Neural crest cell (in vitro differentiated cells): ENCODE measurements at places on chromosomes 6 and 20.

GRCh38 chr20:35953387-35954199, 709 bp downstream of the SCAND1 start:
- peak; percentile 32 for DNase-seq

DNA sequence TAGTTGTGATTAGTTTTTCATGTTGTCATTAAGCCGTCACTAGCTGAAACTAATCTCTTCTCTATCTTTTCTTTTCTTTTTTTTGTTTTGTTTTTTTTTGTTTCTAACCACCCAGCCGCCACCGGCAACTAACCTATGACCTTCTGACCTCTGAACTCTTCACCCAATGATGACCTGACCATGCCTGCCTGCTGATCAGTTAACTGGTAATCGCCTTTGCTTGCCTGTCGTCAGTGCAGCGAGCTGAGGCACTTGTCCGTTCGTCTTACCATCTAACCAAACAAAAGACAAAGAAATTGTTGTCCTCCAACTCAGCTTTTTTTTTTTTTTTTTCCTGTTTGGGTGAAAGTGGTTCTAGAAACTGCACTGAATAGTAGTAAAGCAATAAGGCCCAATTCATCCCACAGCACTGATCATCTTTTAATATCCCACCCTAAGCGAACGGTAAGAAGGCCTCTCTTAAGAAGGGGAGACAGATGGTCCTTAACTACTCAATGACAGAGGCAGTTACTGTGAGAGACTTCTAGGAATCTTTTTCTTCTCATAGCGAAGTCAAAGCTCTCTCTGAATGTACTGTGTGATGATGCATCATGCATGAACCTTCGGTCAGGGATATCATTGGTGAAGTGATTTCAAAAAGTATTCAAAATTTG, 156.2 kb downstream of the QKI start:
- peak; percentile 36 for DNase-seq

- no peak for DNase-seq
These were observed 100.2 kb downstream of the CEBPB start for GRCh38 chr20:50290808-50291207.

GRCh38 chr20:46539113-46539512, 11.3 kb downstream of the OCSTAMP start:
- DNase-seq, result no peak

DNA sequence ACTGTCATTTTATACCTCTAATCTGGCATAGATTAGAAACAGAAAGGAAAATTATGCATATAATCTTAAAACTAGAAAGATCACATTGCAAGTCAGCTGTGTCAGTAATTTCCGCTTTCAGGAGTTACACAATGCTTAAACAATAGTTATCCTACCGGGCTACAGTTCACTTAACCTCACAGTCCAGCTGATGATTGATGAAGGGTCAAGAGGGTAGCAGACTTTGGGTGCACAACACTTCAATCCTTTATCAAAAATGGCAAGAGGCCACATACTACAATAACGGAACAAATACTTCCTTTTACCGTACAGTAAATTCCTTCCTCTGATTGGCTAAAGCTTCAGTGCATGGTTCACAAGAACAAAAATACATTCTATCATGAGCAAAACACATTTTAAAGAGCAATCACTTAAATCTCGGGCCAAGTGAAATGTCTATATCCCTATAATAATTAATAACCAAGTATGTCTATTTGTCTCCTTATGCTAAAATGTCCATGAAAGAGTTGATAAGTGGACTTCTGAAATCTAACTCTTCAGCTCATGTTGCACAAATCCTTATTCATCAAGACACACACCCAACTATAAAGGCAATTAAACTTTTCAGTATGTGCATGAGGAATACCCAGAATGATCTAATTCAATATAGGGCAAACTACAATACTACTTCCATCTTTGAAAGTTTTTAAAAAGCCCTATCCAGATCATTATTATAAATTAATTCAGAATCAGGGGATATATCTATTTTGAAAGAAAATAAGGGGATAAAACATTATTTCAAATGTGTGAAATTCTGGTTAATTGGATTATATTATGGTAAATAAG, 76.8 kb downstream of the HIVEP2 start:
- no peak for DNase-seq

DNA sequence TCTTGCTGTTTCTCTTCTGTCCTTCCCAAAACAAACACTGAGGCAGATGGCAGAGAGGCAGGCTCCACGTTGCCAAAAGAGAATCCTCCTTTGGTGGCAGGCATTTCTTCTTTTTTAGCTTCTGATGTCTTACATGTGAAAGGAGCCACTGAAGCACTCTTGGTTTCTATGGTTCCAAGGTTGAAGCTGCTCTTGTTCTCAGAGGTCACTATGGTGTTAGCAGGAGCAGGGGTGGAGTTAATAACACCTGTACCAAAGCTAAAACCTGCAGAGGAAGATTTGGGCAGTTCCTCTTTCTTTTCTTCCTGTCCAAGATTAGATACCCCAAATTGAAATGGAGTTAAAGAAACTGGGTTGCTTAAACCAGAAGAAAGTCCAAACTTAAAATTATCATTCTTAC, 28.8 kb downstream of the FAM8A1 start:
- DNase-seq, result no peak

GRCh38 chr6:163701762-163702161, 287.2 kb downstream of the QKI start:
- no peak for DNase-seq

DNA sequence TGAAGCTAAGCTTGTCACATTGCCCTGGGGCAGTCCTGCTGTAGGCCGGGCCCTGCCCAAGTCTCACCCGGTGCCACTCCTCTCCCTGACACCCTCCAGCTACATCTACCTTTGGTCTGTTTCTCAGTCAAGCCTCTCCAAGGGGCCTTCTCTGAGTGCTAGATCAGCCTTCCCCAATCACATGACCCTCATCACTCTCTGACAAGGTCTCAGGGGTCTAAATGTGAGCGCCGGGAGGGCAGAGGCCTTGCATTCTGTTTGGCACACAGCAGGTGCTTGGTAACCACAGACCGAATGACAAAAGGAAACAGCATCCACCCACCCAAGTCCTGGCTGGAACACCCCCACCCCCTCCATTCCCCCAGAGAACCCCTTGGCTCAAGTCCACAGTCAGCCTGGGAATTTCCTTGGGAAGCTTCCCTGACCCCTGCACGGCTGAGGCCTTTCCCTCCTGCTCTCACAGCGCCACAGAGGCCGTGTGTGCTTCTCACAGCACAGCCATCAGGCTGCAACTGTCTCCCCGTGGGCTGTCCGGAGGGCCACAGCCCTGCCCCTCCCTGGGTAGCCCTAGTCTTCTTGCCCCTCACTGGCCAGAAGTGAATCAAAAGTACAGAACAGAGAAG, 32.9 kb downstream of the PKIG start:
- no peak for DNase-seq

- DNase-seq, result no peak
These were observed 3.3 kb upstream of the RSPO3 start for GRCh38 chr6:127115084-127115655.

GRCh38 chr20:37369846-37370245, 23.9 kb downstream of the SRC start:
- no peak for DNase-seq

DNA sequence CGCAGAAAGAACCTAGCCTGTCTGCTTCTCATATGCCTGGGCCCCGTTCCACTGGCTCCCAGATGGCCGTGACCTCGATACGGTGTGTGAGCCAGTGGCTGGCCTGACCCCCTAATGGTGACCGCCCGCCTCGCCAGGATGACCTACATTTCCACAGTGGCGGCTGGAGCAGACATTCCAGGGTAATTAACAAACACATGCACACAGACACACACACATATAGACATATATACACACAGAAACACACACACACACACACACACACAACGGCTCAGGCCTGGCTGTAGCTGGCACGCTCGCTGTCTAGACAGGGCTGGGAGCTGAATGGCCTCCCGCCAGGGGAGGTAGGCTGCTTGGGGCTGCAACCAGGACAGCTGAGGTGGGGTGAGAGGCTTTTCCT, 227.1 kb downstream of the ANKRD60 start:
- DNase-seq, result no peak

DNA sequence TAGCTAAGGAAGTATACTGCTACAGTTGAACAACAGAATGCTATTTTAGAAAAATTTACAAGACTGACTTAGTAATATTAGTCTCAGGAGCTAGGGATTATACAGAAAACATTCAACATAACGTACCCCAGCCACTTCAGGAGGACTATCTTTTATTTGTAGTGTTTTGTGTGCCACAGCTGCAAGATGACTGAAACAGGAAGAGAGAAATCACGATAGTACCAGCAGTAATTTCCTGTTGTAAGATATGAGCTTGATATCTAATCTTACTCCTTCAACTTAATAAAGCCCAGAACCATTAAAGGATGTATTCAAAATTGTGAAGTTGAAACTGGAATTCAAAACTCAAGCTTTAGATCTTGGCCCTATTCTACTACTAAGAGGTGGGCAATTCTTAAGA, 42.1 kb downstream of the SLC35A1 start:
- DNase-seq, result no peak

DNA sequence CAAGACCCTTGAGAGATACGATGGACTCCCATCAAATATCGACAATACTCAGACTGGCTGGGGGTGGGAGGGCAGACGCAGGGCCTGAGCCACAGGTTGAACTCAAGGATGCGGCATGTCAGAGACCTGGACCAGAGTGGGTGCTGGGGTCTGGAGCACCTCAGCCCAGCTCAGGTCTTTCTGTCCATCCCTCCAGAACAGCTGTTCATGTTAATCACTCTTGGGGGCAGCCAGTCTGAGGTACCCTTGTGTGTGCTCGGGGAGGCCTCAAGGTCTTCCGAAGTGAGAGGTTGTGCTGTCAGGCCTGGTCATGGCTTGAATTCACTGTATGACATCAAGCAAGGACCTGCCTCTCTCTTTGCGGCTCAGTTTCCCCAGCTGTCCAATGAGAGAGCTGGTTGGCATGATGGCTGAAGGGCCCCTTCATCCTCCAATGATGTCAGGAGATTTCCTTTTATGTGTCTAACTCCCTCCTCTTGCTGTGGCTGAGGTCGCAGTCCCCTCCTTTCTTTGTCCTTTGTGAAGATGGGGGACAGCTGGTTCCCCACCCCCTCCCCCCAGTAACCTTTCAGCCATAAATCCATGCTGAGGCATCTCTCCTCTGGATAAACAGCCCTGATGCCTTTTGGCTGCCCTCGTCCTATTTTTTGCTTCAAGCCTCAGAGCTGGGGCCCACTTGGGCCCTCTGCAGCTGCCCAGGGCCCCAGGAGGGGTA, 15.3 kb downstream of the MYH7B start:
- DNase-seq, result no peak

DNA sequence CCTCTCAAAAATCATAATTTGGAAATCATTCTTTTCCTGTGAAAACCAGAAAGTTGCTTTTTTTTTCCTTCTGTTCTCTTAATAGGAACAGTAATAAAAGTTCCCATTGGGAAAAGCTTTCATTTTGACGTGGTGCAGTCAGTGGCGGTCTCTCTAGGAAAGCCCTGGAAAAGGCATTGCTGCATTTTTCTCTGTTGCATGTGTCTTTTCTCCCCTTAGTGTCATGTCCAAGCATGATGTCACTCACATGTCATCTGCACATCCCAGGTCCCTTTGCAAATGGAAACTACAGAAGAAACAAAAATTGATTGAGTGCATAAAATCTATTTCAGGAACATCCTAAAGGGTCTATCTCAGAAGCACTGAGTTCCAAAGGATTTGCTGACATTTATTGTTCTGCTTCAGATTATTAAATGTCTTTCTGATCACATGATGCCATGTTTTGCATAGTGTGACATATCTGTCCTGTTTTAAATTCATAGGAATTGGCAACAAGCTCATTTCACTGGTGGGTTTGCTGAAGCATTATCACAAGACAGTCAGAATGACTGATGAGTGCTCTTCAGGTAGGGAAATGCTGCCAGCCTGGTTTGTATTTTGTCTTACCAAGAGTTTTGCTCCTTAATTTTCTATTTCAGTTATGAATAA, 208.7 kb downstream of the SOX4 start:
- DNase-seq, result no peak

DNA sequence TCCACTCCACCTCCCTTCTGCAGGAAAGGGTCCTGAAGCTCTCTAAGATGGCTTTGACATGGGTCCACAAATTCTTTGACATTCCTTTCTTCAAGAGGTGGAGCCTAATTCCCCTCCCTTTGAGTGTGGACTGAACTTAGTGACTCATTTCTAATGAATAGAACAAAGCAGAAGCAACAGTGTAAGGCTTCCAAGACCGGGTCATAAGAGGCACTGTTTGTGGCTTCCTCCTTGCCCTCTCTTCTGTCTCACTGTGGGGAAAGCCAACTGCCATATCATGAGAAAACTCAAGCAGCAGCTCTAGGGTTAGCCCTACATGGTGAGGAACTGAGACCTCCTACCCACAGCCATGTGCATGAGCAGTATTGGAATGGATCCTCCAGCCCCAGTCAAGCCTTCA, 5.9 kb upstream of the CDK5RAP1 start:
- no peak for DNase-seq

GRCh38 chr20:25281541-25281991, 33.7 kb downstream of the PYGB start:
- DNase-seq, result no peak

GRCh38 chr6:25753079-25753478, 1.5 kb upstream of the SLC17A4 start:
- no peak for DNase-seq

- no peak for DNase-seq
These were observed 242.7 kb downstream of the MYLK4 start for GRCh38 chr6:2508071-2508470.

DNA sequence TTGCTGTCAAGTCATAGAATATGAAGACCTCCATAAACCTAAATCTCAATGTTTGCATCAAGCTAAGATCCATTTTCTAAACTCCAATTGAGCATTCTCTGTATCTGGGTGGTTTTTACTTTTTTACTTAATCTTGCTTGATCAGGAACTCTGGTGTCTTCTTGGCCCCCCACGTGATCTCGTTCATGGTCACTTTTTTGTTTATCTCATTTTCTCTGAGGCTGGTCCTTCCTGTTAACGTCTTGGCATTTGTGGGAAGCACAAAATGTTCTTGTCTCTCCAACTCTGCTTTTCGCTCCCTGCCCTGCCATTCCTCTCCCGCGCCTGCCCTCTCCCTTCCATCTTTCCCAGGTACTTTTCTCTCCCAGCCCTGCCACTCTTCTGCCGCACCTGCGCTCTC, 14.0 kb upstream of the MAPRE1 start:
- DNase-seq, result no peak

DNA sequence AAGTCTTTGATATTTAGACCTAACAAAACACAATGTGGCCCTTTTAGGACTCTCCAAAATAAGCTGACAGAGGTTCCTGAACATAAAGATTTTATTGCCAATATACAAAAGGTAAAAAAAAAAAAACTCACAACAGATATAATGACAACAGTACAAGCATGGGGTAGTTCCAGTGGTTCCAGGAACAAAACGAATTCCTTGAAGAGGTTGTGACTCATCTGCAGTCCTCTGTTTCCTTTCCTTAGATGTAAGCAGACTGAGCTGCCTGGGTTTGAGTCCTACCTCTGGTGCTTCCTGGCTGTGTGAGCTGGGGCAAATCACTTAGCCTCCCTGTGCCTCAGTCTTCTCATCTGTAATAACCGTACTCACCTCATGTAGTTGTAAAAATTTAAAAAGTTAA, 13.3 kb upstream of the CTAGE9 start:
- DNase-seq, result no peak

GRCh38 chr20:37394543-37395409, 48.8 kb downstream of the SRC start:
- peak; percentile 50 for DNase-seq

- DNase-seq, result no peak
These were observed 87.1 kb upstream of the SULF2 start for GRCh38 chr20:47872341-47872740.

GRCh38 chr6:141152951-141153350, 979.8 kb upstream of the GJE1 start:
- DNase-seq, result no peak
